ENCODE measurements at places on chromosomes 7 and 10. TPM values are rescaled to one million over a fixed set of nuclear protein-coding genes. Genes with fewer than 3 reads are reported as not detected.

DNA sequence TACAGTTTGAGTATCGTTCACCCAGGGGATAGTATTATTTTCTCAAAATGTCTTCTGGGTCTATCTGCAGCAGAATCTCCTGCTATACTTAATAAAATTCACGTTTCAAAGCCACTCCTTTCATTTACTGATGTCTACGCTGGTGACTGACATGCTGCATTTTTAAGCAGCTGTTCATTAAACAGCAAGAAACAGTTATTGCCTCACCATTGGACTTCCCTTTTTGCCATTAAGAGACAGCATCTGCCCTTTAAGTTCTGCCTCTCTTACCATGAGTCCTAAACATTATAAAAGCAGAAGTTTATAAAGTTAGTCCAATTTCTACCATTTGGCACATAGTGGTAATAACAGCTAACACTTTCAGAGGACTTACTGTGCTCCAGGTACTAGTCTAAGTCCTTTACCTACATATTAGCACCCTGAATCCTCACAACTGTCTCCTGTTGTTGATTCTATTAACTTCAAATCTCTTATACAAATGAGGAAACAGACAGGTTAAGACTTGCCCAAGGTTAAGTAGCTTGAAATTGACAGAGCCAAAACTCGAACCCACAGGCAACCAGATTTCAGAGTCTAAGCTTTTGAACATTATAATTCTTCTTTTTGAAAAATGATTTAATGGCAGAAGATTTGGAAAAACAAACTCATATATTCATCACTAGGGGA lies 169.5 kb downstream of the SNX13 start:
- peak; percentile 30 for DNase-seq

DNA sequence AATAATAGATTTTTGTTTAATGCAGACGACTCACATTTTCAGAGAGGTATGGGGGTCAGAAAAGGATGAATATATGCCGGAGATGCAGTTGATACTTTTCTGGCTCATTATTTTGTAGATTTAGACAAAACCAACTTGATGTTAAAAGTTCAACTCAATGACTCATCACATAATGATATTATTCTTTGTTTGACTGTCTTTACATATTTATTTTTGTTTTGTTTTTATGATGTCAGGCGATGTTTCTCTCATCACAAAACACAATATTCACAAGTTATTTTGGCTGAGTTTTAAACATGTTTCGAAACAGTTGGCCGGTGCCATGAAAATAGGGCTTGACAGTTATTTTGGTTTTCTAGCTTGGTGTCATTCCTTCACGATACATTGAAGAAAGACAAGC lies 1.3 kb downstream of the GJD4 start:
- DNase-seq, result peak; percentile 48

DNA sequence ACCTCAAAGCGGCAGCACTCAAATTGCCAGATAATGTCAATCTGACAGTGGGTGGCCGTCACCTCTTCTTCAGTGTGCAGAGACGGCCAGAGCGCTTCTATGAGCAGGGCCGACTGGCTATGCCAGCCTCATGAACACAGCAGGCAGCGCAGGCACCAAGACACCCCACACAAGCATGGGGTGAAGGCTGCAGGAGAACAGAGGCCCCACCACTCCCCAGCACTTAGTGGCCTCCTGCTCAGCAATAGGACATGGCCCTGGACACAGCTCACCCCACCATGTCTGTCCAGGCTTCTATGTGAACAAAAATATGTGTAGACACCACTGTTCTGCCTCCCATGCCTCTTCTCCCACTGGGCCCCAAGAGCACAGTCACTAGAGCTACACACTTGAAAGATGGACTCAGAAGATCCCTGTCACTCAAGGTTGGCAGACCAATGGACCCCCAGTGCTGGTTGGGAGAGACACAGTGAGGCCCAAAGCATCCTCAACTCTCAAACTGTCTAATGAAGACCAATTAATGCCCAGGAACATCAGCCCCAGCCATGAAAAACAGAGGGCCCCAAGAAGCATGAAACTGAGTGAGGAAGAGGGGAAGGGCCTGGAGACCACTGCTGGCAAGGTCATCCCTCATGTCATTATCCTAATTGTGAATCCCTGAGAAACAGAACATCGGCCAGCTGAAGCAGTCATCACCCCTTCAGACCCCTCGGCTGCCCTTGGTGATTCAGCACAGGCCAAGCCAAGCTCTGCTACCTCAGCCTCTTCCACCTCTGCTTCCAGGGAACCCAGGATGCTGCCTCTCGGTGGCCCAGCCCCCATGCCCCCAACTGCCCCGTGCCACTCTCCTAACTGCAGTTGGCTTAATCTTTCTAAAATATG lies 77.7 kb downstream of the GRID1 start:
- DNase-seq, result no peak

DNA sequence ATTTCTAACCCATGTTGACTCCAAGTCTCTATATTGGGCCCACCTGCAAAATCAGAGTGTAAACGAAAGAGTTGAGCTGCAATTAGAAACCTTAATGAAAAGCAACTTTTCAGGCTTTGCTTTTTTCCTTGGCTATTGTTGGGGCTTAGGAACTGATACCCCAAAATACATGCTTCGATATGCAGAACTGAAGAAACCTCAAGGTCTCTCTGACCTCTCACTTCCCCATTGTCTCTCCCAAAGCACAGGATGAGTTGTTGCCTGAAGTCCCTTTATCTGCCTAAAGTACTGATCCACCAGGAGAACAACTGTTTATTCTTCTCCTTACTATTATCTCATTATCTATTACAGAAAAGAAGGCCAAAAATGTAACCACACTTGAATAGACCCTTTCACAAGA lies 666.0 kb upstream of the LRRTM3 start:
- no peak for DNase-seq

GRCh38 chr10:96648297-96648696 lies 61.5 kb upstream of the TM9SF3 start:
- no peak for DNase-seq

CYP3A5 gene
- total RNA-seq, result 0.83 TPM

HSPB1 gene
- 198 TPM for total RNA-seq

GRCh38 chr10:103397191-103397825 lies 882 bp downstream of the PDCD11 start:
- peak; percentile 17 for DNase-seq

DNA sequence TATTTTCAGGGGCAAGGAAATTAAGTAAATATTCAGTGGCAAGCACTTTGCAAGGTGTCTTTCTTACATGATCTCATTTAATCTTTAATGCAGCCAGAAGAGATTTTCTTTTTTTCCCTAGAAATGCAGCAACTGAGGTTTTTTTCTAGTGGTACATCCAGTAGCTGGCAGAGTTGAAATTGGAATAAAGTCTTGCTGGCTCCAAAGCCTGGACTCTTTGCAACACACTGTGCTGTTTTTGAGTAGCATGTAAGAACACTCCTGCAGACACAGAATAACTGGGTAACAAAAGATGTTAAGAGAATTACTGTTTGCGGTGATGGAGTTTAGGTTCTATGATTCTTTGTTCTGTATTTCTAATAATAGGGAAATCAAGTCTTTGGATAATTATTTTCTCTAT lies 123.6 kb downstream of the PON1 start:
- no peak for DNase-seq

- DNase-seq, result peak; percentile 31
Observed at GRCh38 chr7:2269991-2270460, 28.0 kb downstream of the NUDT1 start.

- DNase-seq, result no peak
Observed at GRCh38 chr7:72326365-72326764, 85.8 kb downstream of the CALN1 start.

Measured in MCF 10A (cell line).